ENCODE measurements at places on chromosomes 3 and 15.

DNA sequence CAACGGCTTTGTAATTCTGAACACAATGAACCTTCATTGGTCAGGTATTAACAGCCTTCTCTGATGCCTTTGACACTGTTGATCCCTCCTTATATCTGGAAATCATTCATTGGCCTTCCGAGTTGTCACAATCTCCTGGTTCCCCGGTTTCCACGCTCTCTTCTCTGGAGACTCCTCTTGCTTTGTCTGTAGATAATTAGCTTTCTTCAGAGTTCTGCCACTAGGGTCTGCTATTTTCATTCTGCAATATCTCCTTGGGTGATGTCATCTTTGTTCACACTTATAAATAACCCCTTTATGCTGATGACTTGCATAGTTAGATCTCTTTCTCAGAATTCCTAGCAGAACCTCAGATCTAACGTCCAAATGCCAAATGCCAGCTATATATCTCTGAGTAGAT is 583.8 kb upstream of the ZNF717 start:
- DNase-seq, result no peak

GRCh38 chr3:61407397-61407796 is 154.0 kb upstream of the PTPRG start:
- no peak for DNase-seq

- DNase-seq, result peak; percentile 98
Measured at GRCh38 chr15:39127925-39128617, 452.8 kb upstream of the THBS1 start.

GRCh38 chr3:57158813-57159738 is 6.1 kb downstream of the IL17RD start:
- DNase-seq, result peak; percentile 47

DNA sequence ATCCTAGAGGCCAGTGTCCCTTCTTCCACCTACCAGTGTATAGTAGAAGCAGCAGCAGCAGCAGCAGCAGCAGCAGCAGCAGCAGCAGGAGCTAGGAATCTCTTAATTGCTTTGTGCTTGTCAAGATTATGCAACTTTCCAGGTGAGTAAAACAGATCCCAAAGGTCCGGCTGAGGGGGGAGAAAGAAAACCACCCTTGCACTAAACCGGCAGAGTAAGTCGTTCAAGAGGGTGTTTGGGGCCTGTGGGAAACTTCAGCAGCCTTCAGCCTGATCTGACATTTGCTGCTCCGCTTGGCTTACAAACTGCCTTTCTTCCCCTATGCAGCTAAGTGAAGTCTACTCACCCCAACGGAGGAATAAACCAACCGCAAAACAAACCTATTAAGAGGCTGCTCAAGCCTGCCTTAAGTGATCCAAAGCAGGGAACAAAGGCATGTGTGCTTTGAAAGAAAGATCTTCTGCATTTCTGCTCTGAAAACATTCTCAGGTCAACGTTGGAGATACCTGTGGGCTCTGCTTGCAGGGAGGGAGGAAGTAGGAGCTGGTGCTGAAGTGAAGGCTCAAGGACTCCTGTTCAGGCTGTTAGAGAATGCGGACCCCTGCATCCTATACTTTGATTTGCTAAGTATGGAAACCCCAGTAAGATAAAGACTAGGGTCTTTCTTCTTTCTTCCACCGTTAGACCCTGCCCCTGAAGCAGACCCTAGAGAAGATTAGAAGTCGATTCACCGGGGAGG is 35.7 kb upstream of the DLG1 start:
- DNase-seq, result no peak

DNA sequence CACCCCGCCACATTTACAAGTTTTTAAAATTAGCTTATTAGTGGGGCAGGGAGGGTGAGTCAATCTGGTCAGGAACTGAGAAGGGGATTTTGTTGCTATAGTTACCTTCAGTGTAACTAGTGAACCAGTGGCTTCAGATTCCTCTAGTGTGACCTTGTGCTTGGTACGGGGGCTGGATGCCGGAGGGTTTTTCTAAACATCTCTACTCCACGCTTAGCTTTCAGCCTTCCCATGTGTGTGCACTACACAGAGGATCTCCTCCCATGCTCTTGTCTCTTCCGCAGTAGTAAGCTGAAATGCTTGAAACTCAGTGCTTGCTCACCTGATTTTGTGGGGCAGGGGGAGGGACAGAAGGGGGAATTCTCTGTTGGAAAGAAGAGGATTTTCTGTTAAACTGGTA is 67.9 kb upstream of the AKAP13 start:
- DNase-seq, result no peak

Data from SJSA1 (cell line).